Activated T-helper 2 cell treated with anti-CD3 and anti-CD28 coated beads, Interferon-gamma antibody, Interleukin-2, Interleukin-4, amounts not matched to agents 10 μg/mL and 5 μg/mL and 100 μg/mL, durations not matched to agents 14 hours and 24 hours and 36 hours (primary cell): ENCODE measurements at places on chromosomes 2 and 18.

GRCh38 chr2:83233326-83233725 is 1225.8 kb downstream of the SUCLG1 start:
- DNase-seq = no peak

DNA sequence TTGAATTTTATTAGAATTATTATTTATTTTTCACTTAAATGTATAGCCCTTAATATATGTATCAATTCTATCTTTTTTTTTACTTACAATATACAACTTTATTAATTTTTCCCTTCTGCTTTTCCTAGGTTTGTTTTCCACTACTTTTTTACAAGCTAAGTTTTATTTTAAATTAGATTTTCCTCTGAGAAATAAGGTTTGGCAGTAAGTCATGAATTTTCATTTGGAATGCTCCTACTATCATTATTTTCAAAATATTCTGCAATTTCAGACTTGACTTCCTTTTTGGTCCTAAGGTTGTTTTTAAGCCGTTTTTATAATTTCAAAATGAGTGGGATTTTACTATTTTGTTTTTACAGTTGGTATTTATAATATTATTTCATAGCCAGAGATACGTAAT is 222.8 kb upstream of the PIEZO2 start:
- no peak for DNase-seq

GRCh38 chr2:163723348-163723747 is 12.5 kb downstream of the FIGN start:
- no peak for DNase-seq

DNA sequence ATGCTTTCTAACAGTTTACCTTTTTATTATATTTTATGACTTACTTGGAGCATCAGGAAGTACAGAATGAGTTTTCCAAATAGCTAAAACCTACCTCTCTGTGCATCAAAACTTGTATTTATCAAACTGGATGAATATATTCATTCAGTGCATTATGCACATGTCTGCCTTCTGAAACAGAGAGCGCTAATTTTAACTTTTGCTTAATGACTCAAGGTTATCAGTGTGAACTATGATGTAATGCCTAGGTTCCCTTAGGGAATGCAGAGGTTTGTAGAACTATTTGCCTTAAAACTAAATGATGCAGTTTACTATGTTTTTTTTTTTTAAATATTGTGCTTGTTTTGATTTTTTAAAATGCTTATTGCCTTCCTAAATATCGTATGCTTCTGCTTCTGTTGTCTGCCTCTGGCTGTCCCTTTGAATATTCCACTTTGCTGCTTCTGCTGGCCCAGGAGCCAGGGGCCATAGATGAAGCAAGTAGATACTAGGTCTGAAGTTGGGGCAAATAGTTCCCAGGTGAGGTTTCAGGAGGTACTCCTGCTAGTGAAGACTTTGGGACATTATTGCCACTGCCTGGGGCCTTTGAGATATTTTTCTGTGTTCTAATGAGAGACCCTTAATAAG is 16.5 kb downstream of the TMEM178A start:
- DNase-seq = no peak

DNA sequence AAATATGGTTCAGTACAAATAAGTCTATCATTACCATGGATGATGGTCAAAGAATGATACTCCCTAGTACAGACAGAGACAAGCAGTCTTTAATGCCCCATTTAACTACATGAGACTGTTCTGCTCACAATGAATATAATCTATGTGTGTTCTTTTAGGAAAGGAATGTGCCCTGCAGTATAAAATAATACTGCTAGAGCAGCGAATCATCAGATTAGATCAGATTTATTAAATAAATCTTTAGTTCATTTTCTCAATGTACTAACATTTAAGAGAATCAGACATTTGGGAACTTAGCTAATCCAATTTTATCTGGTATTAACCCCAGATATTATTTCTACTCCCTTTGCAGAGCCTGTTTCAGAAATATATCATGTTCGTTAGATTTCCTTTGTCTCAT is 272.0 kb upstream of the GCFC2 start:
- no peak for DNase-seq

DNA sequence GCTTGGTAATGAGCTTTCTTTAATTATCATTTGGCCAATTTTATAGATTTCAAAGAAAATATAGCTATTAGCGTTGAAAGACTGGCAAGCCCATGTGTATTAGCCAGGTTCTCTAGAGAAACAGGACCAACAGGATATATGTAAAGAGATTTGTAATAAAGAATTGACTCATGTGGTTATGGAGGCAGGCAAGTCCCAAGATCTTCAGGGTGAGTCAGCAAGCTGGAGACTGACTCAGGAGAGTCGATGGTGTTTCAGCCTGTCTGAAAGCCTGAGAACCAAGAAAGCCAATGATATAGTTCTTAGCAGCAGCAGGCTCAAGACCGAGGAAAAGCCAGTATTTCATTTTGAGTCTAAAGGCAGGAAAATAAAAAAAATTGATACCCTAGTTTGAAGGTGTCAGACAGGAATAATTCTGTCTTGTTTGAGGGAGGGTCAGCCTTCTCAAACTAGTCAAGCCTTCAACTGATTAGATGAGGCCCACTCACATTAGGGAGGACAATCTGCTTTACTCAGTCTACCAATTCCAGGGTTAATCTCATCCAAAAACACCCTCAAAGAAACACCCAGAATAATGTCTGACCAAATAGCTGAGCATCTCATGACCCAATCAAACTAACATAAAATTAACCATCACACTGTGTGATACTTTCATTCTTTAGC is 78.3 kb upstream of the CRIM1 start:
- no peak for DNase-seq

DNA sequence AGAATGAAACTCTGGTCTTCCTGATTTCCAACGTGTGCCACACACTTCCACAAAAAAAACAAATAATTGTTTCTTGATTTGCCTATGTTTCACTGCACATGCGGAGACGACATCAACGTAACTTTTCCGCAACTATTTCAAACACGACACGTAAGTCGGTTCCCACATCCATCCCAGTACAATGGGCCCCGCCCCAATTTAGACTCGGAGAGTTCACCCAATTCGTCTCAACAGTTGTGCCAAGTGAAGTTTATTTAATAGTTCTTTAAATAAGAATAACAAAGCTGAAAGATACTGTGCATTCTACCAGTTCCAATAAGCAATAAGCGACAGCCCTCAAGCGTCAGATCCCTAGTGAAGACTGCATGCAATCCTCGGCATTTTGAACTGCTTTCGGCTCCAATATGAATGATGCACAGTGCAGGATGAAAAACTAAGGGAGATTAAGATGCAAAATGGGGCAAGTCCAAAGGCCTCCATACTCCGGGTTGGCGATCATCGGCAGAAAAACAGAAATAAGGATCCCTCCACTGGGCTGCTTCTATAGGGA is 664 bp downstream of the CCT4 start:
- DNase-seq = no peak

DNA sequence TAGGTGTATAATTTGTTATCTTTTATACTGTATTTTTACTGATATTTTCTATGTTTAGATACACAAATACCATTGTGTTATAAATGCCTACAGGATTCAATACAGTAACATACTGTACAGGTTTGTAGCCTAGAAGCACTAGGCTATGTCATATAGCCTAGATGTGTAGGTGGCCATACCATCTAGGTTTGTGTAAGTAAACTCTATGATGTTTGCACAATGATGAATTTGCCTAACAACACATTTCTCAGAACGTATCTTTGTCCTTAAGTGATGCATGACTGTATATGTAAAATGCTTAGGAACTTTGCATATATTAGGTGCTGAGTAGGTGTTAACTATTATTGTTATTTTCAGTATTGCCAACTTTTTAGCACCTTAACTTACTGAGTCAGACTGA is 17.3 kb downstream of the UNC80 start:
- no peak for DNase-seq

GRCh38 chr2:15510552-15510951 is 50.6 kb downstream of the NBAS start:
- DNase-seq = no peak

GRCh38 chr18:57242285-57242684 is 95.4 kb downstream of the BOD1L2 start:
- no peak for DNase-seq
